ENCODE measurements at places on chromosomes 3 and 15.

- DNase-seq, result no peak
These were observed 26.9 kb downstream of the CCR4 start for GRCh38 chr3:32978331-32978730.

DNA sequence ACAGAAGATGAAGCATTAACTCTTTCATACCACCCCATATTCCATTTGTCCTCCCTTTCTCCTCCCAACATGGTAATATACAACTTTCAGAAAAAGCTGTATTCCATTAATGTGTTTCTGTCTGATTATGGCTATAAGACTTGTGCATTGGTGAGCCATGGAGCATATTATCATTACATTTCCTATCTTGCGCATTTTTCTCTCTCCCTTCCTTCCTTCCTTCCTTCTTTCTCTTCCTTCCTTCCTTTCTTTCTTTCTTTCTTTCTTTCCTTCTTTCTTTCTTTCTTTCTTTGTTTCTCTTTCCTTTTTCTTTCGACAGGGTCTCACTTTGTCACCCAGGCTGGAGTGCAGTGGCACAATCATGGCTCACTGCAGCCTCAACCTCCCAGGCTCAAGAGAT is 25.5 kb upstream of the PDE8A start:
- no peak for DNase-seq

- DNase-seq, result peak; percentile 13
These were observed 41.8 kb downstream of the IFT122 start for GRCh38 chr3:129481766-129482332.

DNA sequence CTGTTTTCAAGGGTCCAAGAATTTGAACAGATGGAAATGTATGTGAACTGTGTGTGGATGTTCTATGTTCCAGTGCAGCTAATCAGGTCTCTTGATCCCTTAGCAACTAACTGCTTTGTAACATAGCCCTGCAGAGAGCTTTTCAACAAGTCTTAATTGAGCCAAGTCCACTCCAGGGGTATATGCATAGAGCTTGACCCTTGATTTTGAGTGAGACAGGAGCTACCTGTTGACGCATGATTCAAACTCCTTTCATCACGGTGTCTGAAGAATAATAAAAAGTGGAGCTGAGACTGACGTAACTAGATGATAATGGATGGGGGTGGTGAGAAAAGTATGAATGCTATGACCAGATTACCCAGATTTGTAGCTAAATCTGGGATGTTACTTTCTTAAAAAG is 93.3 kb upstream of the CCDC54 start:
- no peak for DNase-seq

DNA sequence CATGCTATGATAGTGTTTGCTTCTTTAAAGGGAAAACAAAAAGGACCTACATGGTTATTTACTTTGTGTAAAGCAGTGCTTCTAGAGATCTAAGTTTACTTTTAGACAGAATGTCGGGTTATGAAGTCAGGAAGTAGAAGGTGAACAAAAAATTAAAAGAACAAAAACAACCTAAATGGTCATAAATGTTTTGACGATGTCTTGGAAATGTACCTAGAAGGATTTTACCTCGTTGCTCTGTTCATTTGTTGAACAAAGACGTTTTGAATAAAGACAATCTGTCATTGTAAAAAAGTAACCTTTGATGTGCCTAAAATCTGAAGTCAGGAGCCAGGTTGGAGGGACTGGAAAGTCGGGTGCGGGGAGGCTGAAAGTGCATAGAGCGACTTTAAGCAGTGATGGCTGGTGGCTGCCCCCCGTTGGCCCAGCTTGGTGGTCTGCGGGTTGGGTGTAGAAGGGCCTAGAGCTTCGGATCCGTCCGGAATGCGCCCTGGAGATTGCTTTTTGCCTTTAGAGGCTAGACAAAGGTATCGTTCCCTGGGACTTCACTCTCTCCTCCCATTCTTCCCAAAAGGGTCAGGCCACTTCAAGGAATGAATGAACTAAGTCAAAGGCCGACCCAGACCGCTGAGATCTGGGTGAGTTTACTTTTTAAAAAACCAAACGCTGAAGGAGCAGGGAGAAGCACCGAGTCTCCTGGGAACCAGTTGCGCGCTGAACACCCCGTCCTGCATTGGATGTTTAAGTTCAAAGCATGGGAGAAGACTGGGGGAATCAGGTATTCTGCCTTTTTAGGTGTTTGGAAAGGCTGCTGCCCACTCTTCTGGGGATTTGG is 2.1 kb downstream of the SOX14 start:
- DNase-seq, result no peak

DNA sequence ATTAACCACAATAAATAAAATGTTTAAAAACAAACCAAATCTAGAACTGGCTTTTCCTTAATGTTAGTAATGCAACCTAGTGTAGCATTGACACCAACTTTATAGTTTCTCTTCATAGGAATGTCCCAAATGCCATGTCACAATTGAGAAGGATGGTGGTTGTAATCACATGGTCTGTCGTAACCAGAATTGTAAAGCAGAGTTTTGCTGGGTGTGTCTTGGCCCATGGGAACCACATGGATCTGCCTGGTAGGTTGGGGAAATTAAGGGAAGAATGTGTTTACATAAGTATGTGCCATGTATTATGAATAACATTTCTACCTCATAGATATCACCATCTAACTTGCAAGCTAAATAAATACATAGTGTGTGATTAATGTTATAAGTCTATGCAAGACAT is 84.4 kb upstream of the GOLGA6B start:
- DNase-seq, result no peak

DNA sequence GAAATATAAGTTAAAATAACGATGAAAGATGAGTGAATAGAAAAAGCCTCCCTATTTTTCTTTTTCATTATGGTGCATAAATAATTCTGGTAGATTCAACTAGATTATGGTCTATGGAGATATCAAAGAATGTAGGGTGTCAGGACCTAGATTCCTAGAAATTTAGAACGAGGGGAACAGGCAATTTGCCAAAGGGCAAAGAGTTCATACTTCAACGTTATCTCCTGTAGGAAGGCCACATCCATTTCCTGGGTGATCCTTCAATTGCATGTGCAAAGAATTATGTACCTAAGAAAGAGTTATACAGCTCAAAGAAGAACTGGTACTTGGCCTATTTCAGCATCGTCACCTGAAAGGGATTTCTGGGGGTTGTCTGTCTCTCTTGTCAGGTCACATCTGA is 351.8 kb downstream of the FOXP1 start:
- DNase-seq, result no peak

- no peak for DNase-seq
These were observed 37.5 kb upstream of the MYZAP start for GRCh38 chr15:57554063-57554811.

- DNase-seq, result no peak
These were observed 66.3 kb downstream of the PPCDC start for GRCh38 chr15:75089456-75090387.

DNA sequence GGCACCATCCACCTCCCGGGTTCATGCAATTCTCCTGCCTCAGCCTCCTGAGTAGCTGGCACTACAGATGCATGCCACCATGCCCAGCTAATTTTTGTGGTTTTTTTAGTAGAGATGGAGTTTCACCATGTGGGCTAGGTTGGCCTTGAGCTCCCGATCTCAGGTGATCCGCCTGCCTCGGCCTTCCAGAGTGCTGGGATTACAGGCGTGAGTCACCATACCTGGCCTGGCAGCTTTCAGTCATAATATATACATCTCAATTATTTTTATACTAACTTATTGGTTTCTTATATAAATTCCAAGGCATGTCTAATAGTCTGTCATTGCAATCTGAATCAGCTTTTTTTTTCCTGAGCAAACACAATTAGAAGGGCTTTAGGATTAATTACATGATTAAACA is 74.0 kb upstream of the CCNL1 start:
- DNase-seq, result no peak

- DNase-seq, result no peak
These were observed 237.7 kb downstream of the CTNNB1 start for GRCh38 chr3:41436983-41437382.

GRCh38 chr3:119933207-119933606 is 151.3 kb downstream of the NR1I2 start:
- no peak for DNase-seq

GRCh38 chr3:41464858-41465257 is 265.6 kb downstream of the CTNNB1 start:
- DNase-seq, result no peak

- no peak for DNase-seq
These were observed 33.4 kb downstream of the AQP9 start for GRCh38 chr15:58171476-58172061.

DNA sequence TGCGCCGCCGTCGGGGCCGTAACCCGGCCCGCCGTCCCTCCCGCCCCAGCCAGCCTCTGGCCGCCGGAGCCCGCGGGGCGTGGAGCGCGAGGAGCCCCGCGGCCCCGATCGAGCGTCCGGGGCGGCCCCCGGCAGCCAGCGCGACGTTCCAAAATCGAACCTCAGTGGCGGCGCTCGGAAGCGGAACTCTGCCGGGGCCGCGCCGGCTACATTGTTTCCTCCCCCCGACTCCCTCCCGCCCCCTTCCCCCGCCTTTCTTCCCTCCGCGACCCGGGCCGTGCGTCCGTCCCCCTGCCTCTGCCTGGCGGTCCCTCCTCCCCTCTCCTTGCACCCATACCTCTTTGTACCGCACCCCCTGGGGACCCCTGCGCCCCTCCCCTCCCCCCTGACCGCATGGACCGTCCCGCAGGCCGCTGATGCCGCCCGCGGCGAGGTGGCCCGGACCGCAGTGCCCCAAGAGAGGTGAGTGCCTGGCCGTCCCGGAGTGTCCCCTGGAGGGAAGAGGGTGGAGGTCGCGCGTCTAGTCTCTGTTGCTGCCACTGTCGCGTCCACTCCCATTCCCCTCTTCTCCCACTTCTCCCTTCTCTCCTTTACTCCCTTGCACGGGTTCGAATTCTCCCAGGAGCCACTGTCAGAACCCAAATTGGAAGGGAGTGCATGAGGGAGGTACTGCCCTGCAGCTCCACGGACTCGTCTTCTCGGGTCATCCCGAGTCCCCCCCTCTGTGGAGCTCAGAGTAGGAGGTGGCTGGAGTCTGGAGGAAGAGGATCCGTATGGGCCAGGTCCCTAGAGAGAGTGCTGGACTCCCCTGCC is 585 bp downstream of the CSK start:
- DNase-seq, result peak; percentile 60

DNA sequence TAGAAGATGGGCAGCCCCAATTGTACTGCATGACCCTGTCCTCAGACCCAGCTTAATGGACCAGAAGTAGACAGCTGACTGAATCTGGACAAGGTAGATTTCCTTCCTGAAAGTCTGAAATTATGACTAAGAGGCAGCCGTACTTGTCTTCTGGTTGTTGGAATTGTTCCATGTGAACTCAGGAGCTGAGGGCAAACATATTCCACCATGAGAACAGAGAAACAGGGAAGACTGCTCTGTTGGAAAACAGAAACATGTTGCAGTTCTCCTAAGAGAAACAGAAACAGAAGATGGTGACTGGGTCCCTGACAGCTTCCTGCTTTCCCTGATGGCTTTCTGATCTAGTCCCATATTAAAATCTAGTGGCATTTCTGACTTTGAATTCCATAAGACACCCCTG is 24.1 kb downstream of the POPDC2 start:
- DNase-seq, result no peak

GRCh38 chr3:11375333-11376088 is 103.3 kb downstream of the ATG7 start:
- DNase-seq, result no peak

- no peak for DNase-seq
These were observed 17.9 kb downstream of the UBE2E1 start for GRCh38 chr3:23823620-23824019.

- no peak for DNase-seq
These were observed 28.5 kb downstream of the ARHGEF3 start for GRCh38 chr3:56772952-56773938.

- no peak for DNase-seq
These were observed 4.6 kb upstream of the SIN3A start for GRCh38 chr15:75455982-75456531.

DNA sequence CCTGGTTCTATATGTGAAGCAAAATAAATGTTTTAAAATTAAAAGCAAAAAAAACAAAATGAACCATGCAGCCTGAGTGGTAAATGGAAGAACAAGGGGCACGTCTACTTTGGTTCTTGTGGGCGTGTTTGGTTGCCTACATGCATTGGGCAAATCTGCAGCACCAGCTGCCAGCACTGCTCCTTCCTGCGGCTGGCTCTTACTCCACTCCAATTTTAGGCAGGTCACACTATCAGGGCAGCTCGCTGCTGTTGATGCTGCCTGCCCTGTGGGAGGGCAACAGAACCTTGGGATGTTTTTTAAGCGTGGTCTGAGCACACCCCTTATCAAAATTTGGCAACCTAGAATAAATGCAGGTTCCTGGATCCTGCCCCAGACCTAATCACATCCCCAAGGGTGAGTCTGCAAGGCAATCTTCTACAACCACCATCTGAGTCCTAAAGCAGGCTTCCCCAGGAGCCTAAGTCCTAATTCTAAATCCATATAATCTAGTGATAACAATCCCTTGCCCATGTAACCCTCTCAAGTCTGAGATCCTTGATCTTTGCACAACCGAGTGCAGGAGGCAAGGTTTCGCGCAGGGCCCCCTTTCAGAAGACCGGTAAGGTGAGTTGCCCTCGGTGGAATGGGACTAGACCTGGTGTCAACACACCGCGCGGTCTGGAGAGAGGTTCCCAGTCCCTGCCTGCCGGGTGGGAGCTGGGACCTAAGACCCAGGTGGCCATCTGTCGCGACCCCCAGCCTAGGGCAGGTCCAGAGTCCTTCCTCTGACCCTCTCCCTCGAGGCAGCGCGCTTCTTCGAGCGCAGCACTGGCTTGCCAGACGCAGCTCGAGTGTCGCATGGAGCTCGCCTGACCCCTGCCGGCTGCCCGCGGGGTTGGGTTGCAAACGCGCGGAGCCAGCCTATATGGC is 15.9 kb downstream of the IVD start:
- peak; percentile 84 for DNase-seq

DNA sequence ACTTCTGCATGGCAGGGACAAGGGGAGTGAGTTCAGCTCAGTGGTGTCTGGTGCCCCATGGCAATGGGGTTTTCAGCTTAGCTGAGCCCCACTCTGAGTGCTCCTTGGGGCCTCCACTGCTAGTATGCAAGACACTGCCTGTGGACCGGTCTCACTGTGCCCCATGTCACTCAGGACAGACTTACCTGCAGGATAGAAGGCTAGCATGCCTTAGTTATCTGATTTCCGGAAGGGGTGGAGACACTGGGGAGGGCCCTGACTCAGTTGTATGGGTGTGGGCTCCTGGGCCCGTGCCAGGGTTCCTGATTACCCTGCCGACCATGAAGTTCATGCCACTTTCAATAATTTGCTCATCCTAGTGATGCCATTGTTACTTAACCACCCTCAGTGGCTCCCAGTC is 4.3 kb upstream of the SLC6A20 start:
- no peak for DNase-seq

- DNase-seq, result no peak
These were observed 28.8 kb upstream of the MAGEF1 start for GRCh38 chr3:184740509-184741258.

DNA sequence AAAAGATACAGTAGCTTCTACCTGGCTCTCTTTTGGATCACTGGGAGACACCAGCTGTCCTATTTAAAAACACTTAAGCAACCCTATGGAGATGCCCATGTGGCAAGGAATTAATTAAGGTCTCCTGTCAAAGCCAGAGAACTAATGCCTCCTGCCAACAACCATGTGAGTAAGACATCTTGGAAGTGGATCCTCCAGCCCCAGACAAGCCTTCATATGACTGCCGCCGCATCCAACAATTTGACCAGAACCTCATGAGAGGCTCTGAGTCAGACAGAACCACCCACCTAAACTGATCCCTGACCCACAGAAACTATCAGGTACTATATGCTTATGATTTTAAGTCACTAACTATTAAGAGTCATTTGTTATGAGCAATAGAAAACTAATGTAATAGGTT is 22.3 kb downstream of the IFT80 start:
- no peak for DNase-seq

- no peak for DNase-seq
These were observed 539.4 kb downstream of the IGSF11 start for GRCh38 chr3:118495206-118495605.

- no peak for DNase-seq
These were observed 822.4 kb upstream of the CADM2 start for GRCh38 chr3:84136425-84136824.
